Activated naive CD4-positive, alpha-beta T cell treated with anti-CD3 and anti-CD28 coated beads, Interleukin-2, amount 50 U/mL, for 16 hours (primary cell): ENCODE measurements at places on chromosomes 6 and 20.

DNA sequence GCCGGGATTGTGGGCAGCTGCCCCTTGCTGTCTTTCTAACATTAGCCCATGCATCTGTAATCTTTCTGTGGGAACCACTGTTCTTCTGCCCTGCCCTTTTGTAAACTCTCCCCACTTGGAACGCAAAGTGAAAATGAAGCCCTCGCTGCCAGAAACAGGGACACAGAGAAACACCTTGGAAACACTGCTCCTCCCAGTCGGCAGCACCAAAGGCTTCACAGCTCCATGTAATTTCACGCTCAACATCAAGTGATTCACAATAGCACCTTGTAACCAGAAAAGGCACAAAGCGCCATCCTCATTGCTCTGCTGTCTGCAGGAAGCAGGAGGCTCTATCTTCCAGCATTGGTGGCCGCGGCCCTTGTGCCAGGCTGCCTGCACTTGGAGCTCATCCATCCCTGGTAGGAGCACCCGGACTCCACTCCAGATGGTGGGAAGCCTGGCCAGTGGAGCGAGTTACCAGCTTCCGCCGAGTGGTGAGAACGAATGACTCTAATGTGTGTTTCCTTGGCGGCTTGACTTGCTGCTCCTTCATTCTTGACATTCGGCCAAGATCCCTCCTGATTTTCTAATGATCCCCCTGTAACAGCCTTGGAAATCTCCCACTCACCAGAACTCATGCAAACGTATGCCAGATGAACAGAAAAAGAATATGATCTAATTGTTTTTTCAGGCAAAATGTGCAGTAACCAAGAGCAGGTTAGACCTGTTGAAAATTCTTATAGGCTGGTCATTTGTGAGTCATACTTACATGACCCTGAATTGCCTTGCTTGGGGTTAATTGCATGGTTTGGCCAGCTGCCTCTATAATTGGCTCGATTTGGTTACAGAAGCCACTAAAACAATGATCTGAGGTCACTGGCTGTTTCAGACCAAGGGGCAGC, 169.1 kb upstream of the CDYL start:
- no peak for DNase-seq

- DNase-seq = no peak
These were observed 139.7 kb upstream of the FLRT3 start for GRCh38 chr20:14477125-14477524.

GRCh38 chr20:16701296-16701695, 28.5 kb upstream of the SNRPB2 start:
- no peak for DNase-seq

GRCh38 chr20:44097521-44098255, 89.3 kb downstream of the JPH2 start:
- DNase-seq = no peak

- no peak for DNase-seq
These were observed 69.0 kb downstream of the SMLR1 start for GRCh38 chr6:130896249-130896648.

DNA sequence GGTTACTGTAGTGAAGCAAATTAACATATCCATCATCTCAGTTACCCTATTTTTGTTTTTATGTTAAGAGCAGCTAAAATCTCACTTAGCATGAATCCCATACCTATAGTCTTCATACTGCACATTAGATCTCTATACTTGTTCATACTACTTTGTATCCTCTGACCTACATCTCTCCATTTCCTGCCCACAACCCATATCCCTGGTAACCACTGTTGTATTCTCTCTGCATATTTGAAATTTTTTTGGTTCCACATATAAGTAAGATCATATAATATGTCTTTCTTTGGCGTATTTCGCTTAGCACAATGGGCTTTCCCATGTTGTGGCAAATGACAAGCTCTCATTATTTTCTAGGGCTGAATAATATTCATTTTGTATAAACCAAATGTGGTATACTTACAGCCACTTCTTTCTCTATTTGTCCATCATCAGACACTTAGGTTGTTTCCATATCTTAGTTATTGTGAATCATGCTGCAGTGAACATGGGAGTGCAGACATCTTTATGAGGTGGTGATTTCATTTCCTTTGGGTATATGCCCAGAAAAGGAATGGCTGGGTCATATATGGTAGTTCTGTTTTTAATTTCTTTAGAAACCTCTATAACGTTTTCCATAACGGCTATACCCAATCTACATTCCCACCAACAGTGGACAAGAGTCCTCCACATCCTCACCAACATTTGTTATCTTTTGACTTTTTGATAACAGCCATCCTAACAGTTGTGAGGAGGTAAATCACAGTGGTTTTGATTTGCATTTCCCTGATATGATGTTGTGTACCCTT, 39.8 kb downstream of the BACH2 start:
- no peak for DNase-seq
